NCI-H460 (cell line): ENCODE measurements at places on chromosomes 5 and 9.
A peak's percentile ranks its signal among the peaks of the same experiment; 100 is the strongest.

DNA sequence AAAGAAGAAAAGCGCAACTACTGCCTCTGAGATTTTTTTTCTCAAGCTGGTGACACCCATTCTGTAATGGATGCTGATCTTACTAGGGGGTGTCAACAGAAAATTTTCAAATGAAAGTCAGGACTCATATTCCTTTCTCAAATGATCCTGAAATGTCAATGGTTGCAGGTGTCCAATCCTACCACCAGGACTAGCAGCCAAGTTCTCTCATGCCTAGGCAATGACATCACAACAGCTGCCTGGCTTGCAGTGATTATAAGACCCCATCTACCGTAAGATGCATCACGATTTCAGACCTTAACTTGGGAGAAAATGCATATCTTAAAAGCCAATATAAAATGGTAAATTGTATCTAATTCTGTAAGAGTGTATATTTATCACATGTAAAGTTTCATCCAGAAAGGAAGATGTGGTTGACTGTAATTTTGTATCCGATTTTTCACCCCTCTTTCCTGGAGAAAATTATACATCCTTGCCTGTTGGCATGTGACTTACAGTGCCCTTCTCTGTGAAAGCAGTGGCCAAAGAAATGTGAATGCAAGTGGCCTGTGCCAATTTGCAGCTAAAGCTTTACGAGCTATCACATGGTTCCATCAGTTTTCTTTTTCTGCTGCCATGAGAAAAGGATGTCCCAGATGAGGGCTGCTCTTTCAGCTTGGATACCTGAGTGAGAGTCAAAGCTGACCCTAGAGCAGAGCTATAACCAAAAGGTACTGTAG is 104.4 kb downstream of the DENND1A start:
- DNase-seq, result no peak

DNA sequence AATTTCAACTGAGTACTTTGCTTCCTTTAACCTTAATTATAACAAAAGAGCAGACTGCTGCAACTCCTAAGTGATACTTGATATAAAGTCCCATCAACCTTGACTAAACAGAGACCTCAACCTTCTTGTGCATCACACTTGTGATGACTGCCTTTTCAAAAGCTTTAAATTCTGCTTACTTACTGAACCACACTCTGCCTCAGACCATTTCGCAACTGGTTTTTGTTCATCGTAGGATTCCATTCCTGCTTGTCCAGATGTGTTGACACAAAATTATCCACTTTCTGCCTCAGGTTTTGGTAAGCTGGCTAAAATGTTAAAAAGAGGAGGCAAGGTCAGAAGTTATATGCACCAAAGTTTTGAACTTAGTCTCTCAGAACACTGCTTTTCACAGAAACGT is 3.5 kb downstream of the BOD1 start:
- DNase-seq, result no peak

- DNase-seq, result peak; percentile 48
Measured at GRCh38 chr5:141223112-141223783, at the start of gene PCDHB14. TSS of gene PCDHB14 (plus strand) at chr5:141223343. CDS start at chr5:141223506, 163 bp downstream.

GRCh38 chr9:20782289-20782688 is 98.2 kb downstream of the FOCAD start:
- no peak for DNase-seq

DNA sequence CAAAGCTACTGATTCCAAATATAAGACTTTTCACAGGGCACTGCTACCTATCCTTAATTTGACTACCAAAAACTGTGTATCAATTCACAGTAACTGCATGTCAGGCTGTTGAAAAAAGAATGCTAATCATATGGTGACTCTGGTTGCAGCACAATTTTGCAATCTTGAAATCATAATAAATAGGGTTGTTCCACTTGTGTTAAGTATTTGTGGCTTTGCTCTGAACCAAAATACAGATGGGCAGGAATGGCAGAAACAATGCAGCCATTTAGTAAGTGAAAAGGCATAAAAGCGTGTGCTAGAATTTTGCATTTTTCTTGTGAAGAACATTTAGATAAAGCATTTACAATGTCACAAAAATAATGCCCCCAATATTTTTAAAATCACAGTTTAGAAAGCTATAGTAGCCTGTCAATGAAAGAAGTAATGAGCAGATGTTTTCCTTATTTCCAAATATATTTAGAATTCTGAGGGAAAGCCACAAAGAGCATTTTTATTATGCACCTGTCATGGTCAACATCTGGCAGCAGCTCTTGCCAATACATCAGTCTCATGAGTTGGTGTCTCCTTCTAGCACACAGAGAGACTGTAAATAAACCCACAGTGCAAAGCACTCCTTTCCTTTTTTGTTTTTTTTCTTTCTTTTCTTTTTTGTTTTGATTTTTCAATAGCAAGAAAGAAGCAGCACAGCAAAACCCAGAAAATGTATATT is 54.8 kb upstream of the PAM start:
- DNase-seq, result no peak

GRCh38 chr5:74461251-74461650 is 179.3 kb downstream of the ENC1 start:
- no peak for DNase-seq

- peak; percentile 30 for DNase-seq
Measured at GRCh38 chr5:92518318-92518904, 1062.6 kb downstream of the NR2F1-AS1 start.

- no peak for DNase-seq
Measured at GRCh38 chr5:72133212-72133990, 26.1 kb downstream of the MAP1B start.

DNA sequence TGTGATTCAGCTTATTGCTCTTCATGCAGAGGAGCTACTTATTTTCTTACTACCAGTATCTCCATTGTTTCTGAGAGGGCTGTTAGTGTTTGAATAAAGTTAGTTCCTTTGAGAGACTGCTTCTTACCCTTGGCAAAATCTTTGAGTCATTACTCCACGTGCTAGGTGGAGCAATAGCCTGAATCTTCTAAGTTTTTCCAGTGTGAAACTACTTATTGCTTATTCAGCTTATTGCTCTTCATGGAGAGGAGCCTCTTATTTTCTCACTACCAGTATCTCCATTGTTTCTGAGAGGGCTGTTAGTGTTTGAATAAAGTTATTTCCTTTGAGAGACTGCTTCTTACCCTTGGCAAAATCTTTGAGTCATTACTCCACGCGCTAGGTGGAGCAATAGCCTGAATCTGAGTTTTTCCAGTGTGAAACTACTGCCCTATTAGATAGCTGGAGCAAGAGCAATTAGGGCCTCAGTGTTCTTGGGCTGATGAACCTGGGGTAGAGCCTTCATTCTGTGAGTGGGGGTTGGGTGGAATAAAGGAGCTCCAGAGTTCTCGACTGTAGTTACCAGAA is 41.9 kb downstream of the GPBP1 start:
- no peak for DNase-seq

- no peak for DNase-seq
Measured at GRCh38 chr5:25090275-25090674, 445.5 kb upstream of the CDH10 start.

GRCh38 chr9:134014946-134015345 is 10.3 kb upstream of the BRD3OS start:
- no peak for DNase-seq

- DNase-seq, result no peak
Measured at GRCh38 chr5:51404255-51404654, 21.0 kb downstream of the ISL1 start.

DNA sequence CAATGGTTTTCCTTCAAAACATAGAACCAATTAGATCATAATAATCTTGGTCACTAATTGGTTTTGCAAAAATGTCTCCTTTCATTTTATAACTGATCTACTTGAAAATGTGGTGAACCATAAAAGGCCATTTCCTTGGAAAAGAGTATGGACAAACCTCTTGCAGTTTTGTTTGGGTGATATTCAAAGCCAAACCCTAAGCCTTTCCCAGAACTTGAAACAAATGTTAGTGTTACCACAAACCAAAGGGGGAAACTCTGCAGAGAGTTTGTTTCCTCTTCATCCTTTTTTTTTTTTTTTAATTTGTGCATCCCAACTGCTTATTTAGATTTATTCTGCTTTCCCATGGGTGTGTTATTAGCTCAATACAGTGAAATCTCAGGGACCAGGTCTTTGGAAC is 204.4 kb upstream of the ADAMTSL1 start:
- no peak for DNase-seq

GRCh38 chr9:101383361-101383760 is 1.4 kb downstream of the BAAT start:
- DNase-seq, result no peak

- DNase-seq, result no peak
Measured at GRCh38 chr9:14318934-14319580, 5.1 kb upstream of the NFIB start.

DNA sequence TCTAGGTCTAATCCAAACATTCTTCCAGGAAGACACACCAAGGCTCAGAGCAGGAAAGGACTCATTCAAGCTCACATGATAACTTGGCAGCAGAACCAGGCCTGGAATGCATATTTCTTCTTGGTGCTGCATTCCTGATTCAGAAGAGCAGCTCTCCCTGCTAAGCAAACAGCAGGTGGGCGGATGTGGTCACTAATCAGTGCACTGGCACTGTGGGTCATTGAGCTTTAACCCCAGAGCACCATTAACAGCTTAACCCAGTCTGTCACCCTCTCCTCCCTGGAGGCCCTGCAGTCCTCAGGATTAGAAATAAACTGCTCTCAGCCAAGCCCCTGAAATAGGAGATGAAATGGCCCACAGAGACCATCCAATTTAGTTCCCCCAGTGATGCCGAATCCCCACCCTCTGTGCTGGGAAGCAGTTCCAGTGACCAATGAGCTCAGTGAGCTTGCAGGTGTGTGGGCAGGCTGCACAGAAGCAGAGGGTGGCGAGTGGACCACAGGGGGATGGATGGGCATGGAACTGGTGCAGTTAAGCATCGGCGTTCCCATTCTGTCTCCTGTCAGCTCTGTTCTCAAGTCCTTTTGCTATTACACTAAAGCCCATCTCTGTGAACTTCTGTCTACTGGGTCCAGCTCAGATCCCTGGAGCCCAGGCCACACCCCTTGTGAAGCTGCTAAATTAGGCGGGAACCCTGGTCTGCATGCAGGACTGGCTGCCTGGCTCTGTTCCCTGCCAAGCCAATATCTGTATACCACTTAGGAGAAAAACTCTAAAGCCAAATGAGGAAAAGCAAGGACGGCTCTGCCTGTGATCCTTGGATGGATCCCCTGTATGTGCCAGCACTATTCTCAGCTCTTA is 16.6 kb upstream of the MEGF9 start:
- DNase-seq, result no peak

DNA sequence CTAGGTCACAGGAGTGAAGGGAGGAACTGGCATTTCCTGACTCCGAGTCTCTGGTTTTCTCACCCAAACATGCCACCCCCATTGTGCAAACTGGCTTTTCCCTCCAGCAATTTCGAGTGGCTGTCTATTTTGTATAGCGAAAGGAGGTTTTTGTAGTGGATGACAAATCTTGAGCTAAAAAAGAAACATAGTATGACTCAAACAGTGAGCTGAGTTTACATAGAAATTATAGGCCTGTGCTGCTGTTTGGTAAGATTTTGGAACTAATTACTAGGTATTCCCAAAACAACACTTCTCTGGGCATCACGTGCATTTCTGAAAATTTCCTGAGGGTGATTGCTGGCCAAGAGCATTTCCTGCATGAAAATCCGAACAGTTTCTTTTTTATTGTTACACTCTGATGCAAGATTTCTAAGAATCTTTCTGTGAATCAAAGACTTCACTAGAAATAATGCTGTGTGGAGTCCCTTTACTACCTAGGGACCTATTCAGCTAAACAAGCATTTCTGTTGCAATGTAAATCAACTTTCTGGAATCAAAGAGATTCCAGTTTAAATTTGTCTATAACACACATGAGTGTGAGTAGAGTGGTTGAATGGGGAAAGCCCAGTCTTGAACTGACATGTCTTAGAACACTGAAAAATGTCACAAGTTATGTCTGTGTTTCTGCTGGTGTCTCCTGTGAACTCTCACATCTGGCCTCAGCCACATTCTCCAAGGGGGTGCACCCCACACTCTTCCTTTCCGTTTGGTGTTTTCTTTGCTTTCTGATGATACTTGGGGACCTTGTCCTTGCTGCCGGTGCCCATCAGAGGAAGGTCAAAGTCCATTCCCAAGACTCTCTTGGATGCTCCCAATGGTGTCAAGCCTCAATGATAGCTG is 33.3 kb upstream of the DAPK1 start:
- no peak for DNase-seq

- no peak for DNase-seq
Measured at GRCh38 chr5:67680099-67680498, 483.5 kb upstream of the CD180 start.

DNA sequence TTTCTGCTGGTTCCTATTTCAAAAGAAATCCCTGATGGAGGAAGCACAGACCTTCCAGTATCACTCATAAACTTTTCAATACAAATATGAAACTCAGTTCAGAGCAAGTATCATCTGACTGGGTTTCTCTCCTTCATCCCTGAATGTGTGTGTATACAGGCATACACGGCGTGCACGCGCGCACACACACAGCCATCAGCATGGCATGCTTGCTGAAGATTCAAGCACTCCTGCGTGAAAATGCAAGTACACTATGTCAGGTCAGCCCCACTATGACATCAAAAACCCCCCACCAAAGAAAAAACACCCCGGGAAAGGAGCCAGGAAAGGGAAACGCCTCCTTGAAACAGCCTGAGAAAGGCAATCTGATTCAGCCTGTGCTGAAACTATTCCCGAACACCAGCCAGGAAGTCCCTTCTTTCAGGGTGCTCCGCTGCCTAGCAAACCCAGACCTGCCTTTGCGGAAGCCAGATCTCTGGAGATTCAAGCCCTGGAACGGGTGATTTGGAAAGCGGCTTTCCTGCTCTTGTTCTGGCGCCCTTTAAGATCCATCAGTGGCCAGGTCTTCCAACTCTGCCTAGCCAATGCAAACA is 831 bp downstream of the KLHL3 start:
- no peak for DNase-seq

DNA sequence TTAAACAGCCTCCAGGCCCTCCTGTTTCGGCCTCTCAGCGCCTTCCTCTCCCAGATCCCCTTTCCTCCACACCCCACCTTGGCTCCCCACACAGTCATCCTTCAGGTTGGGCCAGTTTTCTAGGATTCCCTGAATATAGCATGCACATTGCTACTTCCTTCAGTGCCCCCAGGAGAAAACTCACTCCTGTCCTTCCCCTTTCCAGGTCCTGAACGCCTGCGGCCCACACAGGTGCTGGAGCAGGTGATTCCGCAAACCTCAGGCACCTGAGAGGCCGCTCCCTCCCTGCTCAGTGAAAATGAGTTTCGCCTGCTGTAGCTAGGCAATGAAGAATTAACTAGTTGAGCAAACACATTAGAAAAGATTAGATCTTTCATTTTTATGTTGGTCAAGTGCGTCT is 185.0 kb downstream of the MED10 start:
- no peak for DNase-seq

GRCh38 chr9:106961623-106962022 is 98.7 kb downstream of the ZNF462 start:
- no peak for DNase-seq

DNA sequence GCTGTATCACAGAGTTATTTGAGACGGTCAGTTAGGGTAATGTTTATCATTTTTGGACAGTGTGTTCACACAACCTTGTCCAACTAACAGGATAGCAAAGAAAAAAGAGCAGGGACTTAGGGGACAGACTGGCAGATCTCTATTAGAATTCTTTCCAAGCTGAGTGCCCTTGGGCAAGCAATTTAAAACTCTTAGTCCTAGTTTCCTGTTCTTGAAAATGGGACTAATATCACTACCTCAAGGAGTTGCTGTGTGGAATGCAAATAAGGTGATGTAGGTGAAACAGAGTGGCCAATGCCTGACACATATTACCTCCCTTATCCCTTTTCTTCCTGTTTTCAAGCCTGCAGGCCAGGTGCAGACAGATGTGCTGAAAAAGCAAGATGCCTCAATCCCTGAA is 186.7 kb downstream of the PAPPA start:
- DNase-seq, result no peak
